ENCODE measurements at places on chromosomes 5 and 9. TPM values are rescaled to one million over a fixed set of nuclear protein-coding genes. Genes with fewer than 3 reads are reported as not detected.
A peak's percentile ranks its signal among the peaks of the same experiment; 100 is the strongest.

DNA sequence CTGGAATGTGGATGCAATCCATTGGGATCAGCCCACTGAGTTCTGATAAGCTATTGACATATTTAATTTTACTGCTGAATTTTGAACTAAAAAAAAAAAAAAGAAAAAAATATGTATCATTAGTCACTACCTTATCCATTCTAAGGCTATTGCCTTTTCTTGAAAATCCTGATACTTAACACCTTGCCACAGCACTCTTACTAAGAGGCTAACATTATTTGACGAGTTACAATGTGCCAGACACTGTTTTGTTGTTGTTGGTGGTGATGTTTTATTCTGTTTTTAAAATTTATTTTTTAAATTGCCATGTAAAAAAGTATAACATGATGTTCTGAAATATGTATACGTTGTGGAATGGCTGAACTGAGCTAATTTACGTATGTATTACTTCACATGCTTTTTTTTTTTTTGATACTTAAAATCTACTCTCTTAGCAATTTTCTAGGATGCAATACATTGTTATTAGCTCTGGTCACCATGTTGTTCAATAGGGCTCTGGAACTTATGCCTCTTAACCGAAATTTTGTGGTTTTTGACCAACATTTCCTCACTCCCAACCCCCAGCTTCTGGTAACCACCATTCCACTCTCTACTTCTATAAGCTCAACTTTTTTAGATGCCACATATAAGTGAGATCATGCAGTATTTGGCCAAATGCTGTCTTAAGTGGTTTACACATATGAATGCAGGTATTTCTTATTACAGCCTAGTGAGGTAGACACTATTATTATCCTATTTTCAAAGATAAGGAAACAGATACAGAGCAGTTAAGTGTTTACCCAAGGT lies 134.8 kb upstream of the PCA3 start:
- H3K27ac ChIP-seq: no peak overlapping the region
- no peaks in the 10 kb centered on the region for H3K36me3 ChIP-seq
- no peak for DNase-seq
- H3K4me3 ChIP-seq: no peak overlapping the region
- H3K27me3 ChIP-seq: no peaks in the 10 kb centered on the region

GRCh38 chr5:134489227-134489944 lies 36.1 kb upstream of the JADE2 start:
- DNase-seq: no peak
- no peak overlapping the region for H3K4me3 ChIP-seq
- H3K36me3 ChIP-seq: no peaks in the 10 kb centered on the region
- H3K27me3 ChIP-seq: no peaks in the 10 kb centered on the region
- no peaks in the 10 kb centered on the region for H3K4me1 ChIP-seq

- H3K4me1 ChIP-seq: no peaks in the 10 kb centered on the region
- H3K36me3 ChIP-seq: no peaks in the 10 kb centered on the region
- no peak for DNase-seq
- no peaks in the 10 kb centered on the region for H3K27me3 ChIP-seq
- H3K4me3 ChIP-seq: no peak overlapping the region
Measured at GRCh38 chr5:144143625-144144024, 26.8 kb downstream of the YIPF5 start.

- no peak overlapping the region for H3K27ac ChIP-seq
- no peaks in the 10 kb centered on the region for H3K4me1 ChIP-seq
- no peak overlapping the region for H3K4me3 ChIP-seq
- DNase-seq: no peak
- no peaks in the 10 kb centered on the region for H3K36me3 ChIP-seq
- no peaks in the 10 kb centered on the region for H3K27me3 ChIP-seq
Measured at GRCh38 chr5:76240336-76240735, 157.2 kb downstream of the SV2C start.

- peaks cover 19% of the 10 kb centered on the region for H3K4me1 ChIP-seq
- no peak for DNase-seq
- no peaks in the 10 kb centered on the region for H3K36me3 ChIP-seq
- H3K27me3 ChIP-seq: no peaks in the 10 kb centered on the region
- no peak overlapping the region for H3K4me3 ChIP-seq
Measured at GRCh38 chr9:4117835-4118610, 181.8 kb downstream of the GLIS3 start.

GRCh38 chr5:115309751-115310370 lies 13.4 kb upstream of the CCDC112 start:
- H3K4me3 ChIP-seq: no peak overlapping the region
- no peaks in the 10 kb centered on the region for H3K27me3 ChIP-seq
- no peaks in the 10 kb centered on the region for H3K36me3 ChIP-seq
- H3K4me1 ChIP-seq: no peaks in the 10 kb centered on the region
- H3K27ac ChIP-seq: no peak overlapping the region
- DNase-seq: no peak

GRCh38 chr9:114271556-114272510 lies 51.1 kb upstream of the ORM1 start:
- no peak overlapping the region for H3K4me3 ChIP-seq
- DNase-seq: no peak
- no peaks in the 10 kb centered on the region for H3K27me3 ChIP-seq
- H3K36me3 ChIP-seq: no peaks in the 10 kb centered on the region

DNA sequence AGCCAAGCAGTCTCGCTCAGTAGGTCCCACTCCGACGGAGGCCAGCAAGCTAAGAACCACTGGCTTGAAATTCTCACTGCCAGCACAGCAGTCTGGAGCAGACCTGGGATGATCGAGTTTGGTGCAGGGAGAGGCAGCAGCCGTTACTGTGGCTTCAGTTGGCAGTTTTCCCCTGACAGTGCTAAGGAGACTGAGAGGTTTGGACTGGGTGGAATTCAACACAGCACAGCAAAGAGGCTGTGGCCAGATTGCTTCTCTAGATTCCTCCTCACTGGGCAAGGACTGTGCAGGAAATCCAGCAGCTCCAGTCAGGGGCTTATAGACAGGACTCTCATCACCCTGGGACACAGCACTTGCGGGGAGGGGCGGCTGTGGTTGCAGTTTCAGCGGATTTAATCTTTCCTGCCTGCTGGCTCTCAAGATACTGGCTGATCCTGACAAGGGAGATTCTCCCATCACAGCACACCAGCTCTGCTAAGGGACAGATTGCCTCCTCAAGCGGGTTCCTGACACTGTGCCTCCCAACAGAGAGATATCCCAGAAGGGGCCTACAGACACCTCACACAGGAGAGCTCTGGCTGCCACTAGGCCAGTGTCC lies 122.1 kb downstream of the YIPF5 start:
- H3K27ac ChIP-seq: no peak overlapping the region
- no peaks in the 10 kb centered on the region for H3K36me3 ChIP-seq

DNA sequence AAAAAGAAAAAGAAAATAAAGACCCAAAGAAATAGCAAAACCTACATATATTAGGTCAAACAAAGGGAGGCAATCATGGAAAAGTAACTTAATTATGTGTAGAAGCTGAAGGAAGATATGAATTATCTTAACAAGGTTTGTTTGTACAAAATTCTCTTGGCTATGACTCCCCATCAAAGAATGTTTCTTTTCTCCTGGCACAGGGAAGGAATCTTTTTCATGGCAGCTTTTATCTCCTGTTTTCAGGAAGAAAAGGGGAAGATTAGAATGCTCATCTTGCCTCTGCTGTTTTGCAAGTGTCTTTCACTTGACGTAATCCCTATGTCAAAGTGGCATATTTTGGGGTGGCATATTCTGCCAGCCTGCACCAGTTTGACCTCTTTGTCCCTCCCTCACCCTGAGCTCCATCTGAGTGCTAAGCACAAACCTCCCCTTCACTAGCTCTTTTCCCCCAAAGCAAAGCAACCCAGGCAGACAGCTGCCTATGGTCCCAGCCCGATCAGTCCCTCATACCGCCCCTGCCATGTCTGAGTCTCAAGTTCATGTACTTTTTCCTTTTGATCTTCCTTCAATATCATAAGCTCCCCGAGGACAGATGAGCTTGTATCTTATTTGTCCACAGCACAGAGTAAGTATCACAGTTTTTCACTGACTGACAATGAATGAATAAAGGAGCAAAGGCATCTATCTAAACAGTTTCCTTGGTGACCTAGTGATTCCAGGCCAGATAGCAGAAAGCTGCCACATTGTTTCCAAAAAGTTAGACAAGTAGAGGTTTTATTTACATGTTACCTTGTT lies 242.8 kb upstream of the ANKRD55 start:
- H3K27ac ChIP-seq: no peak overlapping the region
- H3K36me3 ChIP-seq: no peaks in the 10 kb centered on the region

- H3K4me1 ChIP-seq: peaks cover 16% of the 10 kb centered on the region
- peak; percentile 31 for DNase-seq
- H3K27me3 ChIP-seq: no peaks in the 10 kb centered on the region
- no peak overlapping the region for H3K27ac ChIP-seq
- peaks cover 46% of the 10 kb centered on the region for H3K36me3 ChIP-seq
Measured at GRCh38 chr5:132209131-132209530, 18.5 kb downstream of the P4HA2 start.

DNA sequence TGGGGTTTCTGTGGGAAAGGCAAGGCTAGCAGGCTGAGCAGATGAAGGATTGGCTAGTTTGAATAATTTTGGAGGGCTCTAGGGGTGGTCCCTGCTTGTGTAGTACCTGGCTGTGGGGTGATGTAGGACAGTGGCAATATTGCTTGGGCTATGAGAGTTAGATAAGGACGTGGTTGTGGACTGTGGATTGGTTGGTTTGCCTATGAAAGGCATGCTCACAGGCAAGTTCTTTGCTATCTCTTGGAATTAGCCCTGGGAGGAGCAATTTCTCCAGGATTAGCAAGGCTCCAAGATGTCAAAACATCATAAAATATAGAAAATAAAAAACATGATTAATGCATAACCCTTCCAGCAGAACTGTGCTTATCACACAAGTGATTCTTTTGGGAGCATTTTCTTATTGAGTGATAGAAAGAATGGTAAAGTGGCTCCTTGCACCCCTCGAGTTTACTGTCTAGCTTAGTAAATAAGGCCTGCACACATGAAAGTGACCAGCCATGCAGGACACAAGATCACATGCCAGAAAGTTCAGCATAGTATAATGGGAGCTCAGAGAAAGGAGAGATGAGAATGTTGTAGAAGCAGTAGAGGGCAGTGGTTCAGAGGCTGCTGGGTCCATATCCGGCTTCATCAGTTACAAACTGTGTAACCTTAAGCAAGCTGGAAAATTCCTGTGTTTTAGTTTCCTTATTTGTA lies 13.8 kb downstream of the AOPEP start:
- no peaks in the 10 kb centered on the region for H3K36me3 ChIP-seq
- no peak for DNase-seq
- no peak overlapping the region for H3K27ac ChIP-seq
- H3K4me1 ChIP-seq: no peaks in the 10 kb centered on the region

DNA sequence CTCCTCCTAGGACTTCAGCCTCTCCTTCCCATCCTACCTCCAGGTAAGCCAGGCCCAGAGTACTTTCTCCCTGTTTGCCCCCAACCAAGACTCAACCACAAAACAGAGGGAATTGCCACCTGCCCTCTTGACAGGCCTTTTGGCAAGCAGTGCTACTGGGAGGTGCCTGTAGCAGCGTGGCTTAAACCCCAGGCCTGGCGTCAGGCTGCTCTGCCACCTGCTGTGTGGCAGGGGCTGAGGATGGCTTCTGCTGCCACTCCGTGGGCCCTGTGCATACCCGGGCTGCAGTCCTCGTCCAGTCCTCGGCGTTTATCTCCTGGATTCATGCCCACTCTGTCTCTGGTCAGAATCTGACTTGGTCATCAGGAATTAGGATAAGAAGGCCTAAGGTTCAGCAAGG lies 163.1 kb downstream of the PAX5 start:
- H3K4me3 ChIP-seq: no peak overlapping the region
- H3K36me3 ChIP-seq: no peaks in the 10 kb centered on the region
- H3K4me1 ChIP-seq: no peaks in the 10 kb centered on the region
- DNase-seq: no peak
- no peak overlapping the region for H3K27ac ChIP-seq

DNA sequence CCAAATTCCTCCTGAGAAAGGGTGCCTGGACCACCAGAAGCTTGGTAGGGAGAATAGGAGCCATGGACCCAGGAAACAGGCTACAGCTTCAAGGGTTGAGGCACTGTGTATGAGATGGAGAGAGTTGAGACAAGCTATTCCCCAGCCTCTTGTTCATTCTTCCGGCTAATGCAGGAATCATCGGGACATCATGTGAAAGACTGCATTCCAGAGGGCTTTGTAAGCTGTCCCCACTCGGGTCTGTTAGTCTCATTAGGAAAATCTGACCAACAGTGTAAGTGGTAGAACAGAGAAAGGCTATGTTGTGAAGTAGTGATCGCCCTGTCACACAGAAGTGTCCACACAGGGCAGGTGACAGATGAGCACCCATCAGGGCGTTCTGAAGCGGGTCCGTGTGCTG lies 81.4 kb downstream of the GABBR2 start:
- H3K4me1 ChIP-seq: no peaks in the 10 kb centered on the region
- no peaks in the 10 kb centered on the region for H3K36me3 ChIP-seq
- H3K27me3 ChIP-seq: no peaks in the 10 kb centered on the region
- H3K27ac ChIP-seq: no peak overlapping the region
- no peak for DNase-seq

- H3K27ac ChIP-seq: no peak overlapping the region
- H3K4me3 ChIP-seq: no peak overlapping the region
- H3K4me1 ChIP-seq: no peaks in the 10 kb centered on the region
- no peaks in the 10 kb centered on the region for H3K36me3 ChIP-seq
- DNase-seq: no peak
Measured at GRCh38 chr5:132526290-132526973, 16.9 kb downstream of the IL5 start.

GRCh38 chr9:138022756-138023393 lies 145.3 kb downstream of the CACNA1B start:
- DNase-seq: peak; percentile 44
- no peaks in the 10 kb centered on the region for H3K36me3 ChIP-seq
- no peaks in the 10 kb centered on the region for H3K27me3 ChIP-seq
- H3K4me1 ChIP-seq: peaks cover 6% of the 10 kb centered on the region
- no peak overlapping the region for H3K27ac ChIP-seq

DNA sequence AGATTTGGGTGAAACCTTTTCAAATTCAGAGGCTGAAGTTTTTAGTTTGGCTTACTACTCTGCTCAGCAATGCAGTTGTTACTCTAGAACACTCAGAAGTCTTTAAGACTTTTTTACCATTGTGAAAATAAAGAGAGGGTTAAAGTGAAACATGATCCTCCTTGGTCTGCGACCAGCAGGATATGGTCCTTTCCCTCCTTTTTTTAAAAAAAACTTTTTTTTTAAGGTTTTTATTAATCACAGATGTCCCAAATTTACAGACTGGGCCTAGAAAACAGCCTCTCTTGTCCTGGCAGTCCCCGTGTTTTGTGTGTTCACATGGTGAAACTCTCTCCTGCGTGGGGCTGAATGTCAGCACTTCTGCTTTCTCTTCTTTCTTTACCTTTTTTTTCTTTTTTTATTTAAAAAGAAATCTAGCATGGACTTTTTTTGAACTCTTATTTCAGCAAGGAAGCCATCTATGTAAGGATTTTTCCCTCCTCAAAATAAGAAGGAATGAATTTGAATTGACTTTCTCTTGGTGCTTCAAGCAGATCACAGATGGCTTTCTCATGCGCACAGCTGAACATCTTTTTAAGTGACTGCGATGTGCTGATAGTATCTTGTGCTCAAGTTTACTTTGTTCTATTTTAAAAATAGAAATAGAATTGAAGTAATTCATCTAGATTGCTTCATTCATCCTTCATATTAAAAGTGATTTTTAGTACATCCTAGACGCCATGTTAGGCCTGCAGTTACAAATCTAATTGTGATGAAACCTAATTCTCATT lies 128.7 kb upstream of the OTULINL start:
- H3K4me3 ChIP-seq: no peak overlapping the region
- H3K27me3 ChIP-seq: no peaks in the 10 kb centered on the region
- peak overlapping the region; percentile 57 for H3K27ac ChIP-seq

GRCh38 chr5:7320701-7321301 lies 75.1 kb upstream of the ADCY2 start:
- no peaks in the 10 kb centered on the region for H3K27me3 ChIP-seq
- no peaks in the 10 kb centered on the region for H3K4me1 ChIP-seq
- H3K27ac ChIP-seq: no peak overlapping the region

ALAD gene
- total RNA-seq: 29.5 TPM

MGAT1 gene
- 152 TPM for total RNA-seq

TAS2R1 gene
- not detected for total RNA-seq

TLR4 gene
- total RNA-seq: 9.3 TPM

TRUB2 gene
- 11.3 TPM for total RNA-seq

LCN1 gene
- total RNA-seq: not detected

PRUNE2 gene
- 75.6 TPM for total RNA-seq

DNAJB5 gene
- 6.9 TPM for total RNA-seq

Measured in vagina (tissue), 2 donors.